Stimulated activated CD4-positive, alpha-beta T cell treated with anti-CD3 and anti-CD28 coated beads, Interleukin-12 subunit alpha, Interleukin-12 subunit beta, amount 100 ng/mL, for 24 hours (primary cell): ENCODE measurements at places on chromosomes 1 and 21.

- no peak for DNase-seq
Measured at GRCh38 chr1:225653463-225654276, 747 bp upstream of the ENAH start.

GRCh38 chr1:9331016-9331415 lies 38.3 kb downstream of the SPSB1 start:
- no peak for DNase-seq

GRCh38 chr1:153563483-153563901 lies 2.2 kb downstream of the S100A2 start:
- DNase-seq: no peak

DNA sequence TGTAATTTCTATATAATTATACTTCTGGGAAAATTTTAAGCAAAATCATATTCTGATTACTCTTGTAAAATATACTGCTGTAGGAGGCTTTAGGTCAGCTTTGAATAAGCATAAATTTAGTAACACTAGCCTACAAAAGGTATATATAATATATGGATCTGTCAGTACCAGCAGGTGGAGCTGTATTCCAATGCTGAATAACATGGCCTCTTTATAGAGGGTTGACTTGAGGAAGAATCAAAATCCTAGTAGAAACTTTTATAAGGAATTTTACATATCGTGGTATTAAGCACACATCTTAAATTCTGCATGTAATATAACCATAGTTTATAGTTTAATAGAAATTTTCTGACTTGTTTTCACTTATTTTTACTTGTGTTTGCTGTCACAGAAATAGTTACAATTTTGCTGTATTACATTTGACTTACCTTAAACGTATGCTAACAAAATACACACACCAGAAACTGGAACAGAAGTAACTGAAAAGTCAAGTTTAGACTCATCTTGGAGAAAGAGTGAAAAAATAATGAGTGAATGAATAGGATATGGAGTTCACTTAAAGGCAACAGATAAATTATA lies 79.3 kb downstream of the HMCN1 start:
- no peak for DNase-seq

GRCh38 chr21:15841856-15842564 lies 112.2 kb downstream of the USP25 start:
- DNase-seq: no peak

- DNase-seq: peak; percentile 35
Measured at GRCh38 chr1:220775240-220775853, 11.4 kb upstream of the MTARC1 start.

DNA sequence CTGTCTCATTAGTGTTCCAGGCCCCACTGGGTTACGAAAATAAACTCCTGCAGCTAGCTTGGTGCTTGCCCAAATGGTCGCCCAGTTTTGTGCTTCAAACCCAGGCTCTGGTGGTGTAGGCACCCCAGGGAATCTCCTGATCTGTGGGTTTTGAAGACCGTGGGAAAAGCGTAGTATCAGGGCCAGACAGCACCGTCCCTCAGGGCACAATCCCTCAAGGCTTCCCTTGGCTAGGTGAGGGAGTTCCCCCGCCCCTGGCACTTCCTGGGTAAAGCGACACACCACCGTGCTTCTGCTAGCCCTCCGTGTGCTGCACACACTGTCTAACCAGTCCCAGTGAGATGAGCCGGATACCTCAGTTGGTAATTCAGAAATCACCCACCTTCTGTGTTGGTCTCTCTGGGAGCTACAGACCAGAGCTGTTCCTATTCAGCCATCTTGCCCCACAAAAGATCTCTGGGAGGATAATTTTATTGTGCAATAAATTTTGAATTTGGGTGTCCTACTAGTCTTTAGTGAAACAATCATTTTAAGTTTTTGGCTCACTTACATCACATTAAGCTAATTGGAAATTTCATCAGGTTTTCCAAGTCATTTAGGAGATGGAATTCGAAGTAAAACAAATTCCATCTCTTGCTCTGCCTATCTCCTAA lies 9.4 kb upstream of the SLC25A24 start:
- DNase-seq: no peak

- DNase-seq: peak; percentile 6
Measured at GRCh38 chr1:67889953-67890567, 56.8 kb upstream of the GNG12 start.

DNA sequence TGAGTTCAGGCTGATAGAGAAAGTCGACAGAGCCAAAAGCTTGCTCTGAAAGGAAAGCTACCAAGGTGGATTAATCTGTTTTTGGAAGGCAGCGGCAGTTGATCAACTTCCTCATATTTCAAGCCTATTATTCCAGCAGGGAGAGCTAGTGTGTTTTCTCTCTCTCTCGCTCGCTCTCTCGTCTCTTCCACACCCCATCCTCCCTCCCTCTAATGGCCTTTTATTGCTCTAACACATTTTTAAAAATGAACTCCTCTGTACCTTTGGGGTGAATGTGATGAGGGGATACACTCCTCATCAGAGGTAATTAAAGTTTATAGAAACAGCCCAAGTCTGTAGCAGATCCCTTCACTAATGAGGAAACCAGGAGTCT lies 126.4 kb downstream of the CLIC6 start:
- DNase-seq: no peak

DNA sequence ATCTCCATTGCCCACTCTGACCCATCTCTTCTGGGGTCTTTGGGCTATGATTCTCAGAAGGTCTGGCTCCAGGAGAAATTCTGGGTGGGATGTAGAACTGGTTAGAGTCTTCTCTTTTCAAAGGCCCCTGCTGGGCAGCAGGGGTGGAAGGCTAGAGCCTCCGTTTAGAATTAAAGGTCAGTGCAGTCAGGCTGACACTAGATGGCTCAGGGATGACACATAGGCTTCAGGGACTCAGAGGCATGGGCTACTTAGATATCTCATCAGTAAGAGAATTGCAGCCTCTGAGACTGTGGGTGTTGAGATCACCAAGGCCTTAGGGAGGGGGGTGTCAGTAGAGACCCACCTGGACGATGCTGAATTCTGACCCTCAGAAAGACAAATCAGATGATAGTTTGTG lies 12.6 kb upstream of the PPM1J start:
- no peak for DNase-seq

GRCh38 chr1:226845624-226846023 lies 24.8 kb upstream of the PSEN2 start:
- no peak for DNase-seq

GRCh38 chr1:159980786-159981185 lies 26.7 kb upstream of the SLAMF9 start:
- no peak for DNase-seq

DNA sequence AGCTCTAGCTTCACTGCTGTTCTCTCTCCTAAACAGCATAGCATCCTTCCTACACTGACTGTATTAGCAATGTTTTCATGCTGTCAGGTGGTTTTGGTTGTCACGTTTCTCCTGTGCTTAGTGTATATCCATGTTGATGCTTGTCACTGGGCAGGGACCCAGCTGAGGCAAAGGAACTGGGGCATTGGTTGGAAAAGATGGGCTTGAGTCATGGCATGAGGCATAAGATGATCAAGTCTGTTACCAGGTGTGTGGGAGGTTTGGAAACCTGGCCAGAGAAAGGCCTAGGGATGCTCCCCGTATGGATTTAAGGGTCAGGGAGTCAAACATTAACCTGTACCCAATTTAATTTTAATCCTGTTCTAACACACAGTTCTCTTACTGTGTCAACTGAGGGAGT lies 69.6 kb downstream of the OSBPL9 start:
- no peak for DNase-seq

- DNase-seq: no peak
Measured at GRCh38 chr1:8845104-8846097, 28.0 kb upstream of the RERE start.

DNA sequence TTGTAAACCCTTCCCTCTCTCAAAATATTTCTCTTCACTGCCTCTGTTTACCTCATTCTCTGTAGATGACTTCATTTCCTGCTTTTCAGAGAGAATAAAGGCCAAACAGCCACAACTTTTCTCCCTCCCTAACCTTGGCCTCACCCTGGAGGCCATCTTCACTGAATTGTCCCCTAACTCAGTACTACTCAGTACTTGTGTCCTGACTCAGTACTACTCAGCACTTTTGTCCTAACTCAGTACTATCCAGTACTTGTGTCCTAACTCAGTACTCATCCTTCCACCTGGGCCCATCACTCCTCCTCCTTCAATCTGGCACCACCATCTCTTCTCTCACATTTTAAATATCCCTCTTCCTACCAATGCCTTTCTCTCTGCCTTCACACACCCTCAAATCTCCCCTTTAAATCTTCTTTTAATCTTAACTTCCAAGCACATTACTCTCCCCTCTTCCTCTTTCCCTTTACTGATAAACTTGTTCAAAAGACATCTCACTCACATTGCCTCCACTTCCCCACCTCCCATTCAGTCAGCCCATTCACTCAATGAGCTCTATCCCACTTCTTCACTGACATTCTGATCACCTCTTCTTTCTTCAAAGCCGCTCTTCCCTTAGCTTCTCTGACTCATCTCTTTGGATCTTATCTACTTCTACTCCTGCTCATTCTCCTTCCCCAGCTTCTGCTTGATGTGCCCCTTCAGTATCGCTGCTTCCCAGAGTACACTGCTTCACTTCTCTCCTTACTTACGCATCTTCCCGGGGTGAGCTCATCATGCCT lies 121.4 kb downstream of the RNF220 start:
- no peak for DNase-seq

DNA sequence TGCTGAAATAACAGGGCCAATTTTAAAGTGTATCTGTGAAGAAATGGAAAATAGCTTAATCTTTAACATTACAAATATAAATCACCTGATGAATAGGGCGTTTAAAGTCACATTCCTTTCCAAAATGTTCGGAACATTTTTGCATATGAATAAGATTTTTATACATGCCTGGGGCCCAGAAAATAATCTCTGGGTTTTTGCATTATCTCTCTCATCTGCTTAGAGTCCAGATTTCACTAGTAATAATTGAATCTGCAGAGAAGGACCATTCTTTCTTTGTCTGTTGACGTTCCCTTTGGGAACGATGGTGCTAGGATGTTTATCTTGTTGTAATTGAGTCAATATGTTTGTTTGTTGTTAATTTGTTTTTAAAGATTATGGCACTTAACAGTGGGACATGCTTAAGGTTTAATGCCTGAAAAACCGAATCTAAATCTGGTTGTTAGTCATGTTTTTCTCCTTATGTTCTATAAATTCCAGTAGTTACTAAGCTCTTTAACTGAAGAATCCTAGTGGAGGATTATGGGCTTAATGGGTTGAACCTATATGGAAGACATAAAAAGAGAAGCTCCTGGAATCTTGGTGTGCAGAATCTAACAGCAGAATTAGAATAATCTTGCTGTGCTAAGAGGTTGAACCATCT lies 140.6 kb downstream of the VPS13D start:
- no peak for DNase-seq

DNA sequence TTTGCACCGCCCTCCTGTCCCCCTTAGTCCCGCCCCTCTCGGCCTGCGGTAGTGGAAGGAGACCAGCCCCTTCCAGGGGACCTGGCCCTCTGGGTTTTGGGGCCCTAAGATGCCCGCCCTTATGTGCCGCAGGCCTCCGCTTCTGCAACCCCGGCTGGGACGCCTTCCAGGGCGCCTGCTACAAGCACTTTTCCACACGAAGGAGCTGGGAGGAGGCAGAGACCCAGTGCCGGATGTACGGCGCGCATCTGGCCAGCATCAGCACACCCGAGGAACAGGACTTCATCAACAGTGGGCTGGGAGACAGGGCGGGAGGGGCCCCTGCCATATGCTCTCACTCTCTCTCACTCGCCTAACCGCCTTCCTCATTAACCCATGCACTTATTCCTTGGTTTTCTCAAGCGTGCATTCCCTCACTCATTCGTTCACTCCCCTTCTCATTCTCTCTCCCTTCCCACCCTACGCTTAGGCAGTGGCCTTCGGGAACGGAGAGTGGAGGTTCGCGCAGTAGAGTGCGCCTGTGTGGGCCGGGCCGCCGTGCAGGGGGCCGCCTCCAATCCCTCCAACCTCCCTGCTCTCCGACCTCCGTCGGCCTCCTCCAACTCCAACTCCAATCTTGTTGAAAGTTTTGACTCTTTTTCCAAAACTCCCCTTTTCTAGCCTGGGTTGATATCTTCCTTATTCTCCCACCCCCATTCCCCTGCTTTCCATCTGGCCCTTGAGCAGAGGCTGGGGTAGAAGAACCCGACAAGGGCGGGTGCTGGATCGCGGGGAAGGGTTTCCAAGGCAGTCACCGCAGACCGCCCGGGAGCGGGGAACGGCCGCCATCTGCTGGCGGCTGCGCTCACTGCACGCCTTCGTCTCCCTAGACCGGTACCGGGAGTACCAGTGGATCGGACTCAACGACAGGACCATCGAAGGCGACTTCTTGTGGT lies 15.2 kb downstream of the BCAN start:
- peak; percentile 58 for DNase-seq

DNA sequence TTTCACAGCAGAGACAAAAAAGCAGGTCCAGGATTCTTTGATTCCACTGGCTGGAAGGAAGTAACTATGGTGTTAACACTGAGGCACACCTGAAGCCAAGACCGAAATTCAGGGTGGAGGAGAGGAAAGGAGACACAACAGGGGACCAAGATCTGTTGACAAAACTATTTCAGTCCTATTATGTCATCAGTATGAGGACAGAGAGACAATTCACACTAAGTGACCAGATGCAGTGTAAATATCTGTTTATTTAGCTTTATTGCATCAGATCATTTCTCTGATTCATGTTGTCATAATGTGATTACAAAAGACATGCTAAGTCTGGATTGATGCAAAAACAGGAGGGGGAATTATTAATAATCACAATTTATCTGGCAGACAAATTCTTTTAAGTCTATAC lies 118.8 kb downstream of the SIPA1L2 start:
- DNase-seq: no peak

- DNase-seq: no peak
Measured at GRCh38 chr1:58884706-58885661, 101.1 kb upstream of the JUN start.

DNA sequence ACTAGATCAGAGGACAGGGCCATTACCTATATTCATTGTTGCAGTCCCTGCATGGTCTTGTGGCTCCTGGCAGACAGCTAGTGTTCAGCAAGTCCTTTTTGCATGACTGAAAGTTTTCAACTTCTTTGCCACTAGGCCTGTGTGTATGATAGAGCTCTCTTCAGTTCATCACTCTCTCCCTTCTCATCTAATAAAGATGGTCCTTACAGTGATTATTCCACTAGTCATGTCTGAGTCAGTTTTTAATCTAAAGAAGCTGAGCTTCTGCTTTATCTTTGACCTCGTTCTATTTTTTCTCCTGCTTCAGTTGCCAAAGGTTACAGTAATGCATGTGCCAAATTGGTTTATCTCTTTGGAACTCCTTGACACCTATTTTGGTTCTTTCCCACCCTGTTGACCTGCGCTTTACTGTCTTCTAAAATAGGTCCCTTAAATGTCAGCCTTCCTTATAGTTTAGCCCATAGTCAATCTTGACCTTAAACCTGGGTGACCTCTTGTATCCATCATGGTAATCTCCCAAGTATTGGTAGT lies 6.4 kb downstream of the CXADR start:
- no peak for DNase-seq

DNA sequence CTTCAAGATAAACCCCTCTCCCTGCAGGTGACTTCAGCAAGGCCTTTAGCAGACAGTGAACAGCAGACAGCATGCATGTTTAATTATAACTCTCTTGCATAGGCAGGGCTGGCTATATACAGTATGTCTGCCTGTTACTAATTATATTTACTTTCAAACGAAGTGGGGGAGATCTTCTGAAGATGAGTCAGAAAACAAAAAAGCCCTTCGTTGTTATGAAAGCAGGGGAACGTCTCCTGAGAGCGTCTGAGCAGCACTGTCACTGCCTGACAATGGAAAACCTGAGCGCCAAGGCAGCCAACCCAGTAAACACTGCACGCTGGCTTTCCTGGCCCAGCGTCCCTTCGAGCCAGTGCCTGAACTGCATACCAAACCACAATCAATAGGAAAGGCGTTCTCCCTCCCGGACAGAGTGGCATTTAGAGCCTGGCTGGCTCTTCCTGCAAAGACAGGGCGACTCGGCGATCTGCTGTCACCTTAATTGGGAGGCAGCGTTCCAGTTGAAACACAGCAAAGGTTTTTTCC lies 54.1 kb downstream of the TOMM20 start:
- peak; percentile 57 for DNase-seq
